ENCODE measurements at places on chromosomes 2 and 18. TPM values are rescaled to one million over a fixed set of nuclear protein-coding genes. Genes with fewer than 3 reads are reported as not detected.

Gene FBXO36
- total RNA-seq = 1.3 TPM

Gene GDF7
- total RNA-seq = 7.2 TPM

Gene HOXD1
- not detected for total RNA-seq

Gene NOL4
- 0.17 TPM for total RNA-seq

Gene C2orf78
- total RNA-seq = not detected

DNA sequence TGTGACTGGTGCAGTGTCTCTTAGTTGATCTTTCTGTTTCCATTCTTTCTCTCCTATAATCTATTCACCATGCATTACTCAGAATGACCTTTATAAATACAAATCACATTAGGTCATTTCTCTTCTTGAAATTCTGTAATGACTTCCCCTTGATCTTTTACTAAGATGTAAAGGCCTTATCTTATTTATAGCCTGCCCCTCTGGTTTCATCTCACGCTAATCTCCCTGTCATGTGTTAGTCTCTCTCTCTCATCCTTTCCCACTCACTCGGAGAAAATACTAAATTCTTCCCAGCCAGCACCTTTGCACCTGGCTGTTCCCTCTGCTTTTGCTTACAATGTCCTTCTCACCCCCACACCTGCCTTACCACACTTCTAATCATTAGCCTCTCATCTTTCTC, 530.8 kb downstream of the ADCYAP1 start:
- no peaks in the 10 kb centered on the region for H3K36me3 ChIP-seq
- no peak for DNase-seq
- H3K27me3 ChIP-seq = no peaks in the 10 kb centered on the region
- H3K4me3 ChIP-seq = no peak overlapping the region

DNA sequence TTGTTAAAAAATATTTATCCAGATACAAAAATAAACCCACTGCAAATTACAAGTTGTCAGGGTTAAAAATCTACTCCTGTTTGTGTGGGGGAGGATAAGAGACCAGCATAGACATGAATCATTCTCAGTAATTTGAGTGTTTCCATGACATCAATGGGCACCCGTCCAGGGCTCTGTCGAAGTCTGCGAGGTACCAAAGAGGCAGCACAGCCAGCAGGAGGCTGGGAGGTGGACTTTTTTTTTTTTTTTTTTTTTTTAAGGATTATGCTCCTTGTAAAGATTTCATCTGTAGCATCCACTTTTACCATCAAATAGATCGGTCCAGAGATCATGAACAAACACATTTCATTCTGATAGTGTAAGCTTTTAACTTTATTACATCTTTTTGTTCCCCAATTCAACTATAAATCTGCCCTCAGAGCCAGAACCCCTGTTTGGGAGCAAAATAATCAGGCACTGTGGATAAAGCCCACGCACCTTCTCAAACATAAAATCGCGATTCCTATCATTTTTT, 182.0 kb downstream of the TCF4 start:
- H3K27me3 ChIP-seq = peaks cover 3% of the 10 kb centered on the region
- peak overlapping the region; percentile 5 for H3K27ac ChIP-seq
- H3K4me3 ChIP-seq = no peak overlapping the region
- no peak for DNase-seq
- H3K36me3 ChIP-seq = no peaks in the 10 kb centered on the region

DNA sequence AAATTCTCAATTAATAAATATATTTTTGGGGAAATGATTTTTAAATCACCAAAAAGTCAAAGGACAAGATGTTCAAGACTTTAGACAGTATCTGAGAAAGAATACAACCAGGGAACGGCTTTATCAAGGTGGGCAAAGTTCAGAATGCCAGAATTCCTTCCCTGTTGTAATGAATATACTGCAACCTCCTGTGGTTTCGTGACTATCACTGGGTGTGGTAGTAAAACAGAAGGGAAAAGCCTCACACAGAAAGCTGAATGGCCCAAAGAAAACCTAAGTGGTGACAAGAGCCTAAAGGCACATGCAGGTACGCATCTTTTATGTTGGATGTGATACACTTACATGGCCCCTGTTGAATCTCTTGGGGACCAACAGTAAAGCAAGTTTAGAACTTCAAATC, 37.1 kb downstream of the MBD2 start:
- no peaks in the 10 kb centered on the region for H3K4me1 ChIP-seq
- no peak for DNase-seq
- peaks cover 5% of the 10 kb centered on the region for H3K36me3 ChIP-seq
- H3K4me3 ChIP-seq = no peak overlapping the region
- H3K27me3 ChIP-seq = no peaks in the 10 kb centered on the region

- H3K27ac ChIP-seq = no peak overlapping the region
- no peak for DNase-seq
- peaks cover 15% of the 10 kb centered on the region for H3K4me1 ChIP-seq
- no peaks in the 10 kb centered on the region for H3K36me3 ChIP-seq
- no peaks in the 10 kb centered on the region for H3K27me3 ChIP-seq
- H3K4me3 ChIP-seq = no peak overlapping the region
Measured at GRCh38 chr18:79684787-79685186, 5.2 kb downstream of the CTDP1 start.

DNA sequence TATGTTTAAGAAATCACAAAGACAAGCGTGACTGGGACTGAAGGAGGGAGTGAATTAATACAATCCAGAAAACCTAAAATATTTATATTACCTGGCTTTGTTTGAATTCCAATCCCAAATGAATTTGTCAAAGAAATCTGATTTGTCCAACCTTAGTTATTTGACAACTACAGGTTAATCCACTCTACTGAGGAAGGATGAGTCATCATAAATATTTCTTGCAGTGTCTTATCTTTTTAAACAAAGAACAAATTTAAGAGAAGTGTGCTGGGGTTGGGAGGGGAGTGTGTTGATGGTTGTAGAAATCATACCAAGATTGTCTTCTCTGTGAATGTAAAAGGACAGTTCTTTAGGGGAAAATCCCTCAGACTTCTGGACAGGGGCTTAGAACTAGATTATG, 1106.3 kb upstream of the SLC39A10 start:
- DNase-seq = no peak
- H3K27me3 ChIP-seq = no peaks in the 10 kb centered on the region
- no peaks in the 10 kb centered on the region for H3K36me3 ChIP-seq

GRCh38 chr2:55225481-55226020, 6.5 kb downstream of the CLHC1 start:
- H3K27ac ChIP-seq = no peak overlapping the region
- no peak overlapping the region for H3K4me3 ChIP-seq
- no peak for DNase-seq
- H3K36me3 ChIP-seq = no peaks in the 10 kb centered on the region
- H3K27me3 ChIP-seq = no peaks in the 10 kb centered on the region

DNA sequence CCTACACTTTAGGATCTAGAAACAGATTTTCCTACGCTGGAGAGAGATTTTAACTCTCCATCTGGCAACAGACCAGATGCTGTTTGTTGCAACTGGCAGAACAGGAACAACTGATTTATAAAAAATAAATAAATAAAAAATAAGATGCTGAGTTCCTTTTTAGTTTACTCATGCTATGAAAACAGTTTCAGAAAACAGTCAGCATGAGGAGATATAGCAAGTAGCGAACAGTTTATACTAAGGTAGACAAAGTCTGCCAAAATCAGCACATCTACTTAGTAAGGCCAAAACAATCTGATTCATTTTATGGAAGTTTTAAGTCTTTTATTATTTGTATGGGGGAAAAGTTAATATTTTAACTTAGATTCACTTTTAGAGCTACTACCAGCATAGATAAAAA, 974.0 kb upstream of the CNTNAP5 start:
- no peak for DNase-seq
- no peaks in the 10 kb centered on the region for H3K36me3 ChIP-seq

GRCh38 chr2:190352668-190353536, 9.5 kb downstream of the INPP1 start:
- peak; percentile 67 for DNase-seq
- H3K4me1 ChIP-seq = peaks cover 11% of the 10 kb centered on the region
- H3K27me3 ChIP-seq = no peaks in the 10 kb centered on the region
- peak overlapping the region; percentile 88 for H3K27ac ChIP-seq
- H3K36me3 ChIP-seq = no peaks in the 10 kb centered on the region

DNA sequence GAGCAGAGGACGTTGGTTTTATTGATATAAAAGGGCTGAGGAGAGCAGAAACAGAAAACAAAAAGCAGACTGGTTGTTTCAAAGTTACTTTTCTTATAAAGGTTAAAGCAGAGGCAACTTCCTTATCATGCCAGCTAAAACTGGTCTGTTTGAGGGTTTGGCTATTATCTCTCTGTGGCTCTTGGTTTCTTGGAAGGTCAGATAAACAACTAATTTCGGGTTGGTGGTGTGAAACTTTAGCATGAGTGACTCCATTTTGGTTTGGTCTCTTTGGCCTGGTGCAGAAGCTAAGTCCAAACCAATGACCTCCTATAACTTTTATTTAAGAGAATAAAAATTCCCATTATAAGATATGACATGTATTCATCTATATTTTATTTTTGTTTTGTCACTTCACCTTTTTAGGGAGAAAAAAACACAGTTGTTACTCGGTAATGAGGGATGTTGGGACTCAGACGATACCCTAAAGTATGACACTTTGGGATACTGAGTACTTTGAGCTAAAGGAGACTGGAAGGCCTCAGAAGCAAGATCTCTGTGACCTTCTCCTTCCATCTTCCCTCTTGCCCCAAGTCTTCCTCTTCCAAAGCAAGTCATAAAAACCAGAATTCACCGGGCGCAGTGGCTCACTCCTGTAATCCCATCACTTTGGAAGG, 23.3 kb downstream of the TNFAIP6 start:
- H3K4me1 ChIP-seq = no peaks in the 10 kb centered on the region
- H3K4me3 ChIP-seq = no peak overlapping the region
- H3K27me3 ChIP-seq = no peaks in the 10 kb centered on the region
- H3K27ac ChIP-seq = no peak overlapping the region
- no peak for DNase-seq

- no peak for DNase-seq
- H3K36me3 ChIP-seq = no peaks in the 10 kb centered on the region
- H3K27ac ChIP-seq = no peak overlapping the region
- no peak overlapping the region for H3K4me3 ChIP-seq
- H3K27me3 ChIP-seq = no peaks in the 10 kb centered on the region
Measured at GRCh38 chr2:235889302-235889630, 278.9 kb downstream of the GBX2 start.

DNA sequence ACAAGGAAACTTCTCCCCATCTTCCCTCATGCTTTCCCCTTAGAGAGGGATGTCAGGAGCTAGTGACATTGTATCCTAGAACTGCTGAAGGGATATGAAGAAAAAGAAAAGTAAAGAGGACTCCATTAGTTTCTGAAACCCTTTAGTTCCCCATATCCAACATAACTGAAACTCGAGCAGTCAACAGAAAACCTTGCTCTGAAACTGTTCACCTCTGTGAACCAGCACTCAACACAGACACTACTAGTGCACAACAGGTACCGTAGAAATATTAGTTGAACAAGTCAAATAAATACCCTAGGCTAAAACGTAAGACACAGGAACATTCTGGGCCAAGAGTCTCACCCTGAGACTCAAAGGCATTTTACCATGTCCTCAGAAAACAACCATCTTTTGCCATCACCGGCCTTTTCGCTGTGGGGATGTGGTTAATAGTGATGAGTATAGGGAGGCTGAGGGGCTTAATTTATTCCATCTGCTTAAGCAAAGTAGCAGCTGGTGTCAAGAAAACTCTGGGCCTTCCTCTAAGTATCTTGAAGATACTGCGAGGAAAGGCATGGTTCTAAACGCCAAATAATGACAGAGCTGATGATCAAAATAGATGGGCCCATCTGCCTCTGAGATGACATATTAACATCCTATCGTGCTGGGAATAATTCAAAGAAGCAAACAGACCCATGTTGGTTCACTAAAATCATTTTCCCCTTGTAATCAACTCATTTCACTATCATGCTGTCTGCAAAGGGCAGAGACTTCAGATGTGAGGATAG, 156.8 kb downstream of the STK39 start:
- H3K36me3 ChIP-seq = no peaks in the 10 kb centered on the region
- H3K4me1 ChIP-seq = no peaks in the 10 kb centered on the region
- DNase-seq = no peak
- no peak overlapping the region for H3K4me3 ChIP-seq

DNA sequence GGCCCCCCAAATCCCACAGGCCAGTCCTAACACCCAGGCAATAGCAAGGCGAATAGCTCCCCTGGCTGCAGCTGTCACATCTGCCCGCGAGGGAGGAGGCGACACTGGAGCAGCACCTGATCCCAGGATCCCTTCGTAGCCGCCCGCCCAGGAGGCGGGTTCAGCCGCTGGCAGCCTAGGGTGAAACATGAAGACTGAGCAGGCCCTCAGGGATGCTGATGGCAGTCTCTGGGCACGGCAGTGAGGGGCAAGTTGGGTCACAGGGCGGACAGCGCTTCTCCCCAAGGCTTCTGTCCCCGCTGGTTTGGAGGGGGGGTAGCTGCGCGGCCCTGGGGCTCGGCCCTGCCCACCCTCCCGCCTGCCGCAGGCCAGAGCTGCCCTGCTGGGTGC, 1.9 kb downstream of the DNMT3A start:
- no peaks in the 10 kb centered on the region for H3K27me3 ChIP-seq
- H3K36me3 ChIP-seq = no peaks in the 10 kb centered on the region
- H3K4me1 ChIP-seq = peaks cover 10% of the 10 kb centered on the region
- H3K4me3 ChIP-seq = peak overlapping the region; percentile 97

DNA sequence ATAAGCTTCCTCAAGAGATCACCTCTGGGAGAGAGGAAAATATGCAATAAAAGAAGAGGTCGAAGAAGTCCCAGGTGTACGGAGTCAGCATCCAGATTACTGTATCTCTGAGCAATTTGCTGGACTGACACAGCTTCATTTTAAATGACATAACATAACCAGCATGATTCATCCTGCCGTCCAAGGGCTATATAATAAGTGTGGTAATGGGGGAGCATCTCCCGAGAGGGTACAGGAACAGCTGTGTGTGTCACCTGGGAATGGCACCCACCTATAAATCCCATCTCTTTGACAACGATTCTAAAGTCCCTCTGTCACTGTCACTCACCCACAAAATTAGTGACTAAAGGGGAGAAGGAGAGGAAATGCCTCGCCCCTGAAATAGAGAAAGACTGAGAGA, 19.3 kb upstream of the FZD7 start:
- no peaks in the 10 kb centered on the region for H3K4me1 ChIP-seq
- H3K27ac ChIP-seq = no peak overlapping the region
- no peaks in the 10 kb centered on the region for H3K36me3 ChIP-seq
- H3K27me3 ChIP-seq = peaks cover 2% of the 10 kb centered on the region
- H3K4me3 ChIP-seq = no peak overlapping the region
- no peak for DNase-seq

- H3K4me3 ChIP-seq = no peak overlapping the region
- no peak overlapping the region for H3K27ac ChIP-seq
- H3K4me1 ChIP-seq = peaks cover 3% of the 10 kb centered on the region
- H3K36me3 ChIP-seq = no peaks in the 10 kb centered on the region
- no peak for DNase-seq
Measured at GRCh38 chr2:10135296-10136089, 13.0 kb downstream of the RRM2 start.

GRCh38 chr2:223142118-223142517, 90.1 kb downstream of the KCNE4 start:
- no peaks in the 10 kb centered on the region for H3K4me1 ChIP-seq
- no peaks in the 10 kb centered on the region for H3K36me3 ChIP-seq
- no peak overlapping the region for H3K27ac ChIP-seq
- no peak for DNase-seq
- no peaks in the 10 kb centered on the region for H3K27me3 ChIP-seq
- no peak overlapping the region for H3K4me3 ChIP-seq
